ENCODE measurements at places on chromosomes 4 and X. TPM values are rescaled to one million over a fixed set of nuclear protein-coding genes. Genes with fewer than 3 reads are reported as not detected.

DNA sequence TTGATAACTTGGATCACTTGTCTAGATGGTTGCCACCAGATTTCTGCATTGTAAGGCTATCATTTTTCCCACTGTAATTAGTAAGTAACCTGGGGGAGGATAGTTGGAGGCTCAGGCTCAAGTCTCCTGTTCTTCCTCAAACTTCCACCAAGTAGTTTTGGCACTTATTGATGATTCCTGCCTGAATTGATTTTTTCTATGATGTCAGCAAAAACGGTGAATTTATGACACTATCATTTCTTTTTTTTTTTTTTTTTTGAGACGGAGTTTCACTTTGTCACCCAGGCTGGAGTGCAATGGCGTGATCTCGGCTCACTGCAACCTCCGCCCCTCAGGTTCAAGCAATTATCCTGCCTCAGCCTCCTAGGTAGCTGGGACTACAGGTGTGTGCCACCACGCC lies 12.4 kb downstream of the TMSB4X start:
- DNase-seq: no peak

DNA sequence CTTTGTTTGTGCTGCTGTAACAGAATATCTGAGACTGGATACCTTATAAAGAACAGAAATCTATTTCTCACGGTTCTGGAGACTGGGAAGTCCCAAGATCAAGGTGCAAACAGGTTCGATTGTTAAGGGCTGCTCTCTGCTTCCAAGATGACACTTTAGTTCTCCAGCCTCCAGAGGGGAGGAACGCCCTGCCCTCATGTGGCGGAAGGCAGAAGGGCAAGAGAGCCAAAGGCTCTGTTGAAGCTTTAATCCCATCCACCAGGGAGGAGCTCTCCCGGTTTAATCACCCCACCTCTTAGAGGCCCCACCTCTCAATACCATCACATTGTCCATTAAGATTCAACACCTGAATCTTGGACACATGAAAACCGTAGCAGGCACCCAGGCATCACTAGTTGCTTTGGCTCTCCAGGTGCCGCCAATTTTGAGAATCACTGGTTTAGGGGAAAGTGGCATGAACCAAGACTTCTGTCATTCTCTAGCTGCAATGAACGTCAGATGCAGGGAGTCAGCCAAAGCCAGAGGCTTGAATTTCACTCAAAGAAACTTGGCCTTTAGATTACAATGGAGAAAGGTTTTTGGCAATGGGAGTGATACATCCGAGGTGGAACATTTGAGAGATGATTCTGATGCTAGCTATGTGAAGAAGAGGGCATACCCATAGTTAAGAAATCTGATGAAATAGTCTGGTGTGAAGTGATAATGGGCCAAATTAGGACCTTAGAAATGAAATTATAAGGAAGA lies 15.7 kb downstream of the FHL1 start:
- DNase-seq: no peak

DNA sequence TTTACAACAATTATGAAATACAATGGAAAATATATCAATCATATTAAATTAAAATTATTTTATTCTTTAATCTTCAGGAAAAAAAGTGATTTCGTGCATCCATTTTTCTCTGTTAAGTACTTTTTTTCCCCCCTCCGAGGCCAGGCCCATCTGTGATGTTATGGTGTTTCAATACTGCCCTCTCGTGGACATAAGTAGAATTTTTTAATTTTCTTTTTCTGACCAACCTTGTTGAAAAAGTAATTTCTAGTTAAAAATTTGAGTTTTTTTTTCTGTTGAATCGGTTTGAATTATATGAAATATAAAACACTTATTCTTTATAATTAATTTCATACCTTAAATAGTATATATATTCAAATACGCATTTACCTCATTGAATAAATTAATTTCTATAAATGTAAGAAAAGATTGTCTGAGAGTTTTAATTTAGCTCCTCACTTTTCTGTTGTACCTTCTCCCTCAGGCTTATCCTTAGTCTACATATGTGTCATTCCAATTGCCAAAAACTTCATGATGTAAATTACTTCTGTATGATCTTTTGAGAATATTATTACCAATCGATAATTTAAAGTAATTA lies 175.8 kb upstream of the TECRL start:
- no peak for DNase-seq

The NAP1L3 gene
- total RNA-seq: 0.76 TPM

GRCh38 chr4:155540698-155541097 lies 126.0 kb upstream of the GUCY1A1 start:
- DNase-seq: no peak

DNA sequence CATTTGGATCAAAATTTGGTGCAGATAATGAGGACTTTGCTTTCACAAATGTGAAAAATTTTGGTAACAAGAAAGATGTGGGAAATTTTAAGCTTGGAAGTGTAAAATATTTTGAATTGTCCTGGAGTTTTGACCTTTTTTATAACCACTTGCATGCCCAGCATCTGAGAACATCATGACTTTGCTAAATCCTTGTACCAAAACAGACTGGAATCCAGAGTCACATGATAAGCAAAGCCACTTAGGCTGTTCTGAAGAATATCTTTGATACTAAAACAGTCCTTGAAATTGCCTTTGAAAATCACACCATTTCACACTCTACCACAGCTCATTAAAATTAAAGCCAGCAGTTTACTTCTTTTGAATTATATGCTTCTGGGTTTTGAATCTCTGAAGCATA lies 2.5 kb upstream of the PPM1K start:
- DNase-seq: no peak

The VCX3B gene
- not detected for total RNA-seq

The SPINK2 gene
- not detected for total RNA-seq

- DNase-seq: no peak
Measured at GRCh38 chrX:46703980-46704379, 54.9 kb downstream of the SLC9A7 start.

DNA sequence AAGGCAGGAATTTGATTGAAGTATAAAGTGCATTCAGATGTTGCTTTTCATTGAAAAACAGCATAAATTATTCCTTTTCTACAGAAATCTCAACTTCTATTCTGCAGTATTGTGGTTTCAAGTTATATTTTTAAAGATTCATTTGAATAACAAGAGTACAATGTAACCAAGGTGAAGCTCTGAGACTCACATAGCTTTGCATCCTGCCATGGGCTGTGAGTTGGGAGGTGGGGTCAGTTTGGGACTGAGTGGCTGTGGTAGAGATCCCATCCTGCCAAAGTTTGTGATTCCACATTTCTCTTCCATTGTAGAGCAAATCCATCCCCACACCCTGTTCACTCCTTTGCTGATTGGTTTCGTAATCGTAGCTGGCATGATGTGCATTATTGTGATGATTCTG lies 69.2 kb downstream of the KIT start:
- DNase-seq: no peak
